ENCODE measurements at places on chromosomes 16 and 17. TPM values are rescaled to one million over a fixed set of nuclear protein-coding genes. Genes with fewer than 3 reads are reported as not detected.

SPATA32 gene
- total RNA-seq, result 0.25 TPM

PAM16 gene
- 131 TPM for total RNA-seq

ATP1B2 gene
- 0.13 TPM for total RNA-seq

FAM20A gene
- total RNA-seq, result not detected

SLFN14 gene
- not detected for total RNA-seq

AGRP gene
- total RNA-seq, result not detected

HEATR9 gene
- 0.21 TPM for total RNA-seq

CLEC16A gene
- total RNA-seq, result 25.2 TPM

PRAC1 gene
- not detected for total RNA-seq

GNG13 gene
- not detected for total RNA-seq

JPH3 gene
- not detected for total RNA-seq

ZG16 gene
- total RNA-seq, result not detected

MLLT6 gene
- total RNA-seq, result 315 TPM

ATP2A3 gene
- total RNA-seq, result 63.6 TPM

SLC35B1 gene
- total RNA-seq, result 90.4 TPM

FA2H gene
- total RNA-seq, result not detected

ITGAD gene
- not detected for total RNA-seq

CRYM gene
- not detected for total RNA-seq

TOM1L1 gene
- 0.63 TPM for total RNA-seq

SCGB1C2 gene
- total RNA-seq, result not detected

MPO gene
- total RNA-seq, result not detected

SAMD14 gene
- 0.47 TPM for total RNA-seq

KRTAP29-1 gene
- total RNA-seq, result not detected
